Transverse colon (tissue), 4 donors: ENCODE measurements at places on chromosomes 11 and 22.

DNA sequence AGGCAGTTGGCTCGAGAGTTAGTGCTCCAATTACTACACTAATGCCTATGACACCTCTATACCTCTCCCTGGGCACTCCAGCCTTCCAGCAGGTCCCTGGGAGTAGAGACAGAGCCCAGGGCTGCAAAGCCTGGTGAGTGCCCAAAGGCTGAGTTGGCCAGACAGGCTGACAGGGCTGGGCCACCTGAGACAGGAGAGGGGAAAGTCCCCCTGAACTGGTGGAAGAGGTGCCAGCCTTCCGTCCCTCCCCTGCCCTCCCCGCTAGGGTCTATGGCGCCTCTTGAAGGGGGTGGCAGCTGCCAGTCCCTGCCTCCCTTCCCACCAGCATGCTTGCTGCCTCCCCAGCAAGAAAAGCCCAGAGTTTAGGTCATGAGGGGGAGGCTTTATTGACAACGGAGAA is 3.0 kb downstream of the KCNJ11 start:
- H3K27me3 ChIP-seq: no peaks in the 10 kb centered on the region
- no peaks in the 10 kb centered on the region for H3K4me1 ChIP-seq
- H3K4me3 ChIP-seq: no peak overlapping the region
- no peak overlapping the region for H3K27ac ChIP-seq

GRCh38 chr11:46277622-46278386 is at the start of gene CREB3L1:
TSS of gene CREB3L1 (plus strand) at chr11:46277662. CDS start at chr11:46278112, 450 bp downstream.
- peak within 1 kb of the TSS; percentile 92 for H3K27ac ChIP-seq
- peak; percentile 81 for DNase-seq
- H3K36me3 ChIP-seq: no peaks in the 10 kb centered on the region
- peak within 1 kb of the TSS; percentile 76 for H3K4me3 ChIP-seq

GRCh38 chr22:49163258-49163959 is 664.3 kb downstream of the BRD1 start:
- no peaks in the 10 kb centered on the region for H3K36me3 ChIP-seq
- DNase-seq: no peak
- peaks cover 15% of the 10 kb centered on the region for H3K27me3 ChIP-seq
- H3K4me3 ChIP-seq: no peak overlapping the region

GRCh38 chr22:44523981-44524759 is 26.1 kb upstream of the RTL6 start:
- DNase-seq: peak; percentile 44
- peak overlapping the region; percentile 65 for H3K27ac ChIP-seq
- no peak overlapping the region for H3K4me3 ChIP-seq
- H3K4me1 ChIP-seq: no peaks in the 10 kb centered on the region
- H3K27me3 ChIP-seq: no peaks in the 10 kb centered on the region

- no peaks in the 10 kb centered on the region for H3K4me1 ChIP-seq
- DNase-seq: no peak
- no peaks in the 10 kb centered on the region for H3K27me3 ChIP-seq
- H3K36me3 ChIP-seq: no peaks in the 10 kb centered on the region
- H3K27ac ChIP-seq: no peak overlapping the region
Observed at GRCh38 chr11:27083241-27083640, 42.6 kb downstream of the BBOX1 start.

DNA sequence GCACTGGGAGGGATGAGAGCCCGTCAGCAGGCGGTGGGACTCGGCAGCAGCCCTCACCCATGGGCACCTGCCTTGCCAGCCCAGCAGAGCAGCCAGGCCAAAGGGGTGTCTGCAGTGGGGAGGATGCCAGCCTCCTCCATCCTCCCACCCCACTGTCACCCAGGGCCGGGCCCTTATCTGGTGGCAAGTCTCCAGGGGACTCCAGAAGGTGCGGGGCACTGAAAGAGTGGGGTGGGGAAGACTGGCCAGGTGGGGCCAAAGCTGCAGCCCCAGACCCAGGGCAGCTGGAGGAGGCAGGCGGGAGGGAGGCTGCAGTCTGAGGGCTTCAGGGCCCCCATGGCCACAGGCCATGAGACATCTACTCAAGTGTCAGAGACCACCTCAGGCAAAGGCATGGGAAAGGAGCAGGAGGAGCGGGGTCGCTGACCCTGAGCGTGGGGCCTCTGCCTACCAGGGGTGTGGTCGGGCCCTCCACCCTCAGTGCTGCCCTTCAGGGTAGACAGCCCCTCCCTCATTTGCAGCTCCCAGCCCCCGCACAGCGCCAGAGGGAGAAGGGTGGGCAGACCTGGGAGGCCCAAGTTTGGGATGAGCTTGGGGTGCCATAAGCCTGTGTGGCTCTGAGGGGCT is 3.5 kb downstream of the DGCR6L start:
- H3K4me3 ChIP-seq: no peak overlapping the region
- H3K4me1 ChIP-seq: peaks cover 32% of the 10 kb centered on the region
- peak; percentile 4 for DNase-seq
- H3K36me3 ChIP-seq: no peaks in the 10 kb centered on the region
